ENCODE measurements at places on chromosomes 3 and 15.

DNA sequence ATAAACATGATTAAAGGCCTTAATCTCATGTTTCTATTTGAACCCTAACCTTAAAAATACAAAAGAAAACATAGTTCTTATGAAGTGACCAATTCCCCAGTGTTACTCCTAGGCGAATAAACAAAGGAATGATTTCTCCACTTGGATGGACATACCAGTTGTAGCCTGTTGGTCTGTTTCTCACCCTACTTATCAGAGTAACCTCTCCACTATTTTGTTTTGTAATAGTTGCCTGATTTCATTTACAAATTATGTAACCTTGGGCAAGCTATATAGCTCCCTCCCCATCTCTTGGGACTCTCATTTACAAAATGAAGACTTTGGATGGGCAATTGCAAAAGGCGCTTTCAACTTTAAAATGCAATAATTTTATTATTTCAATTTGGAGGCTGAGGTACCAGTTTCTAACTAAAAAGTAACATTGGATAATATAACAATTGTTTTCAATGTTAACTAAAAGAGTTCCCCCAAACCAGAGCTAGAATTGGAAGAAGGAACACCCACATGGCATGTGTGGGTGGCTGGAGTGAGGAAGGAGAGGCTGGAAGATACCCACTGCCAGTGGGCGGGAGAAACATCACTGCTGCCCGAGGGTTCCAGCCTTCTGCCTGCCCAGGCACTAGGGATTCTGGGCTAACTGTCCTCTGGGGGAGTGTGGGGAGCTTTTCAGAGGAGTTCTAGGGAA, 74.2 kb downstream of the RFTN1 start:
- no peak for DNase-seq

DNA sequence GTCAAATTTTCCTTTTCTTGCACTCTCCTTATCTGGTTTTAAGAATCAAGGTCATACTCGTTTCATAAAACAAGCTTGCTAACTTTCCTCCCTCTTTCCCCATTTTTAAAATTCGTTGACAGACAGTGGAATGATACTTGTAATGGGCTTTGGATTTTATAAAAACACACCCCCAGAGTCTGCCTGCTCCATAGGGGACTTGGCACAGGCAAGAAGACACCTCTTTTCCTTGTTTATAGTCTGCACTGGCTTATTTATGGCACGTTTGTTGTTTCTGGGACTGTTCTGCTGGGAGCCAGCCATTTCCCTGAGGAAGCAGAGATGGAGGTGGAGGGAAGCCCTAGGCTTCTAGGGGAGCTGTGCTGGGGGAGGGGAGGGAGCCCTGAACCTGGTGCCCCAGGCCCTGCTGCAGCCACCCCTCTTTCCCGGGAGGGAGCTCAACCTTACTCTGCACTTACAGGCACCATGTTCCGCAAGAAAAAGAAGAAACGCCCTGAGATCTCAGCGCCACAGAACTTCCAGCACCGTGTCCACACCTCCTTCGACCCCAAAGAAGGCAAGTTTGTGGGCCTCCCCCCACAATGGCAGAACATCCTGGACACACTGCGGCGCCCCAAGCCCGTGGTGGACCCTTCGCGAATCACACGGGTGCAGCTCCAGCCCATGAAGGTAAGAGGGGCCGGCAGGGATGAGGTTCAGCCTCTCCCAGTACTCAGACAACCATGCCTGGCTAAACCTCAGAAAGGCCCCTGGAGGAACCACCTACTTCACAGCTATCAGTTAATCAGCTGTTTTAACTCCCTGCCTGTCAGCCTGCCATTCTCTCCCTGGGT, 18.3 kb downstream of the ANKRD63 start:
- no peak for DNase-seq

DNA sequence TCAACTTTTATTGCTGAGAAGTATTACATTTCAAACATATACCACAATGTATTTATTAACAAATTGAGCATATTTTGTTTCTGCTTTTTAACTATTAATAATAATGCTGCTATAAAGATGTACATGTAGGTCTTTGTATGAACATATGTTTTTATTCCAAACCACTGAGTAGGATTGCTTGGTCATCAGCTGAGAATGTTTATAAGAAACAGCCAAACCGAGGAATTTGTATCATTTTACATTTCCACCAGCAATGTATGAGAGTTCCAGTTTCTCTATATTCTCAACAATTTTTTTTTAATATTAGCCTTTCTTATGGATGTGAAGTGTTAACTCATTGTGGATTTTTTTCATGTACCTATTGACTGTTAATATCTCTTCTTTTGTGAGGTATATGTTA, 119.5 kb upstream of the MDFIC2 start:
- no peak for DNase-seq

DNA sequence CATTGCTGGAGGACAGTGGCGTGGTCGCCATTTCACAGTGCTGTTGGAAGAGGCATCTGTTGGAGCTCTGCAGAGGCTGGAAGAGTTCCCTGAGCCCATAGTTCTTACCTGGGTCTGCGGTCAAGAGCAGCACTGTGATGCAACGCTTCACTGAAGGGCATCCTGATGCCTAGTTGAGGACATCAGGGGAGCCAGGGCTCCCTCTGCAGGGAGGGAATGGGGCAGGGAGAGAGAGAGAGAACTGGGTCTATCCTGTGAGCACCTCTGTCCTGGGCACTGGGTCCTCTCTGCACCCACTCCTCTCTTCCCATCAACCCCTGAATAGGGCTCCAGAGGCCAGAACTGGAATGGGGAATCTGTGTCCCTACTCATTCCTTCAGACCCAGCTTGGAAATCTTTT, 23.9 kb upstream of the MOBP start:
- DNase-seq = no peak

GRCh38 chr15:98718426-98719136, 70.2 kb downstream of the IGF1R start:
- DNase-seq = no peak

DNA sequence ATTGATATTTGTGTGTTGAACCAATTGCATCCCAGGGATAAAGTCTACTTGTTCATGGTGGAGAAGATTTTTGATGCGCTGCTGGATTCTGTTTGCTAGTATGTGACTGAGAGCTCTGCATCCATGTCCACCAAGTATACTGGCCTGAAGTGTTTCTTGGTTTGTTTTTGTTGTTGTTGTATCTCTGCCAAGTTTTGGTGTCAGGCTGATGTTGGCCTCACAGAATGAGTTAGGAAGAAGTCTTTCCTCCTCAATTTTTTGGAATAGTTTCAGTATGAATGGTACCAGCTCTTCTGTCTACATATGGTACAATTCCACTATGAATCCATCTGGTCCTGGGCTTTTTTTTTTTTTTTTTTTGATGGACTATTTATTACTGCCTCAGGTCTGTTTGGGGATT, 50.9 kb upstream of the OSTN start:
- no peak for DNase-seq

DNA sequence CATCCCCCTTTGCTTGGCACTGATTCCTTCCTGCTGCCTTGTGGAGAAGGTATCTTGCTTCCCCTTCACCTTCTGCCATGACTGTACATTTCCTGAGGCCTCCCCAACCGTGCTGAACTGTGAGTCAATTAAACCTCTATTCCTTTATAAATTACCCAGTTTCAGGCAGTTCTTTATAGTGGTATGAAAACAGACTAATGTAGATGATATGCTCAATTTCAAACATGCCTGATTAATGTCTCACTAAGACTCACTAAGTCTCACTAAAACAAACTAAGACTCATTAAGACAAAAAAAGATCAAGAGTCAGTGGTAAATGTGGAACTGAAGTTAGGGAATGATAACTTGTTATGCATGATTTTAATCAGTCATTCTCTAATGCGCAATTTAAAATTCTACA, 606.6 kb downstream of the RBMS3 start:
- no peak for DNase-seq

- DNase-seq = no peak
Observed at GRCh38 chr3:188683032-188683521, 488.7 kb upstream of the TPRG1 start.

DNA sequence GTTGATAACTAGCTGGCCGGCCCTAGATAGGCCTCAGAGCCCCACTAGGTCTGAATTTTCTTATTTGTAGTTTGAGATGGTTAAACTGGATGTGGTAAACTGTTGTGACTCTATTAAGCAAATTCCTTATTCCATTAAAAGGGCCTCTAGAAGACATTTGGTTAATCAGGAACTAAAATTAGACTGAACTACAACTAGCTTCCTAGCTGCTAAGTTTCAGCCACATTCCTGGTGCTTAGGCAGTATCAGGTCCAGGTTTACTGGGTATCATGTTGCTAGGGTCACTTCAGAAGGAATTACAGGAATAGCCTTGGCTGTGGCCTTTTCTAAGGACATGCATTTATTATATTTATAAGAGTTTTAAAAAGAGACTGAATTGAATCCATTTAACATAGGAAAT, 136.3 kb downstream of the PLD1 start:
- no peak for DNase-seq

DNA sequence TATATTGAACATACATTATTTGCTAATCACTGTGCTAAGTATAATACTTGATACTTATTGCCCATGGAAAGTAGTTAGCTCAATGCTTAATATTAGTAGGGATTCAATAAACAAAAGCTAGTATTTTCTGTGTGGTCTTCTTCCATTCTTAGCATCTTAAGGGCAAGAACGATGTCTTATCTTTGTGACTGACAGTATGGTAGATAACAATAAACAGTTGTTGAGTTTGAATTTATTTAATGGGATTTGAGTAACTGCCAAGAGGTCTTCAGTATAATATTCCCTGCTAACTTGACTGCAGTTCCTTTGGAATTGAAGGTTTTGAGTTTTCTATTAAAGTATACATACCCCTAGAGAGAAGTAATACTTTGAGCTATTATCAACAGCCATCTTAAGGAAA, 70.1 kb downstream of the ZNF609 start:
- no peak for DNase-seq

GRCh38 chr3:111870620-111871019, 11.6 kb downstream of the PHLDB2 start:
- no peak for DNase-seq

DNA sequence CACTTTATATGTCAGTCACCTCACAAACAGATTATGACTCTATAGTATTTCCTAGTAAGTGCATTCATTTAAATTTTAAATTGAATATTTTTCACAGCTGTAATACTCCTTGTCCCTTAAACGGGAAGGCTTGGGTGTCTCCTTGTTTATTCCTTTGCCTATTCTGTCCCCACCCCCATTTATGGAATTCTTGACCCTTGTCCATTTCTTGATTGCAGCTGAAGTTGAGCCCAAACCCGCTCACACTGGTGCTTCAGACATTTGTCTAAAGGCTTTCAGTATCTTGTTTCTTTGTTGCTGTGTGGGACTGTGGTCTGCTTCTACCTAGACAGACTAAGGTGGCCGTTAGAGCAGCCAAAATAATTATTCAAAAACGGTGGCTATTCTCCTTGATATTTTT, 449.7 kb downstream of the FOXP1 start:
- DNase-seq = no peak

GRCh38 chr3:134404366-134404885, 30.2 kb upstream of the AMOTL2 start:
- DNase-seq = no peak

DNA sequence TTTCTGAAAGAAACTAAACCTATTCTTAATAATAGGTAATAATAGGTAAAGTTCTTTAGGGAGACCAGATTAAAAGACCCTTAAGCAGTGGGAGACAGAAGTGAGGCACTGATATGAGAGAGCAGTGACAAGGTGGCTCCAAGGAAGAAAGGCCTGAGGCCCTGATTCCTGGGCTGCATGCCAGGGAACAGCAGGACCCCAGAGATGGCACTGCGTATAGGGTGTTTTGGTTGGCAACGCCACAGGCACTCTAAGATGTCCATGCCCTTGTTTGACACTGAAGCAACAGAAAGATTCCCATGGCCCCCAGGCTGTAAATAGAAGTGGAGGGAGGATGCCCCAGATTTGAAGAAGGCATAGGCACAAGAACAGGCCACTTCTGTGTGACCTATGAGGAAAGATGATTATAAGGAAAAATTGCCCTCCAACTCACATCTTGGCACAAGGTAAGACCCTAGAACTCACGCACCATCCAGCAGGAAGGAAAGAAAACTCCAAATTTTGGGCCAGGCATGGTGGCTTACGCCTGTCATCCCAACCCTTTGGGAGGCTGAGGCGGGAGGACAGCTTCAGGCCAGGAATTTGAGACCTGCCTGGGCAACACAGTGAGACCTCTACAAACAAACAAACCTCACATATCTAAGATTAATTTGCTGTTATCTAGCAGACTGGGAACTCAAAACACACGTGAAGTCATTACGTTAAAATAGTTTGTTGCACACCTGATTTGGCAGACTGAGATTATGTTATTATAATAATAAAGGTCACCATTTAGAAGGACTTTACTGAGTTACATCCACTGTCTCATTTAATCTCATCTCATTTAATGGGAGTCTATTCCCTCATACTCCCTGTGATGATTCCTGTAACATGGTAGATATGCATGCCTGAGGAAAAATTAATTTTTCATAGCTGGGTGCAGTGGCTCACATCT, 10.5 kb upstream of the BLM start:
- no peak for DNase-seq

GRCh38 chr15:75455982-75456531, 4.6 kb upstream of the SIN3A start:
- DNase-seq = peak; percentile 60

- no peak for DNase-seq
Observed at GRCh38 chr3:414063-414462, 217.5 kb downstream of the CHL1 start.

DNA sequence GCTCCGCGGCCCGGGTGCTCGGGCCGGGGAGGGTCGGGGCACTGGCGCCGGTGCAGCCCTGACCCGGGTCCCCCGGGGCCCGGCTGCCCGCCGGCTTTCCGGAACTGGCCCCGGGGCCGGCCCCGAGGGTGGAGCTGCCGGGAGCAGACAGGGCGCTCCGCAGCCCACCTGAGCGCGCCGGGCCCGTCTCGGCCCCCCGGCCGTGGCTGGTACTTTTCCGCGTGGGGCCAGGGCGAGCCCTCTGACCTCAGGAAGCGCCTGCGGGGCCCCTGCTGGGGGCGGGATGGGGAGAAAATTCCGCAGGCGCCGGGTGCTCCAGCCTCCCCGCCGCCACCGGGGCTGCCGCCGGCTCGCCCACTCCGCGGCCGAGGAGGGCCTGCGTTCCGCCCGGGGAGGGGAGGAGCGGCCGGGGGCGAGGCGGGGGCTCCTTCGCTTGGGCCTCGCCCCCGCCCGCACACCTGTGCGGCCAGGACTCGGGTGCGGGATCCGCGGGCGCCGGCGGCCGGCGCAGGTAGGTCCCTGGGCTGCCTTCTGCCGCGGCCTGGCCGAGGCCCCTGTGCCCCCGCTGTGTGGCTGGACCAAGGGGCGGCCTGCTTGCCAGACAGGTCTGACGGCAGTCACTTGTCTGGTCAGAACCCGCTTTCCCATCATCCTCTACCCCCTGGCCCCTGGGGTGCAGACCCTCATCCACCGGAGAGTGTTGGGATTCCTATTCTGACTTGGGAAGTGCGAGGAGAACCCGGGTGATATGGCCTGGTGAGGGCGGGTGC, 3.5 kb downstream of the FURIN start:
- no peak for DNase-seq

GRCh38 chr15:96408591-96409183, 78.2 kb downstream of the NR2F2 start:
- no peak for DNase-seq

DNA sequence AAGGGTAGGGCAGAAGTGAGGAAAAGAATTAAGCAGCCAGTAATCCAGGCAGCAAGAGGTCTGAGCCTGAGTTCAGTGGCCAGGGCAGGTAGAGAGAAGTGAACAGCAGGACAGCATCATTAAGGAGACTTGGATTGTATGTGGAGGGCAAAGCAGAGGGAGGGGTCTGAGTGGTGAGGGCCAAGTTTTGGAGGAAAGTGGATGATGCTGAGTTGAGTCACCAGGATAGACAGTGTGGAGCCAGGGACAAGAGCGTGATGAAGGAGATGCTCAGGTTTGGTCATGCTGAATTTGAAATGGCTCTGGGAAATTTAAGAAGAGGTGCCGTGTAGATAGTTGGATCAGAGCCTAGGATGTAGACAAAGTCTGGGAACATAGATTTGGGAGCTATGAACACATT, 93.1 kb downstream of the ARHGEF26 start:
- no peak for DNase-seq
